WTC11 (cell line): ENCODE measurements at places on chromosomes 5 and 9.

- DNase-seq, result no peak
These were observed 42.0 kb downstream of the UBE2QL1 start for GRCh38 chr5:6490693-6491092.

- DNase-seq, result no peak
These were observed 17.0 kb downstream of the PTPDC1 start for GRCh38 chr9:94101162-94101853.

GRCh38 chr5:17314907-17315471, 97.6 kb downstream of the BASP1 start:
- DNase-seq, result no peak

GRCh38 chr9:130235558-130236435, 29.8 kb upstream of the HMCN2 start:
- peak; percentile 86 for DNase-seq

DNA sequence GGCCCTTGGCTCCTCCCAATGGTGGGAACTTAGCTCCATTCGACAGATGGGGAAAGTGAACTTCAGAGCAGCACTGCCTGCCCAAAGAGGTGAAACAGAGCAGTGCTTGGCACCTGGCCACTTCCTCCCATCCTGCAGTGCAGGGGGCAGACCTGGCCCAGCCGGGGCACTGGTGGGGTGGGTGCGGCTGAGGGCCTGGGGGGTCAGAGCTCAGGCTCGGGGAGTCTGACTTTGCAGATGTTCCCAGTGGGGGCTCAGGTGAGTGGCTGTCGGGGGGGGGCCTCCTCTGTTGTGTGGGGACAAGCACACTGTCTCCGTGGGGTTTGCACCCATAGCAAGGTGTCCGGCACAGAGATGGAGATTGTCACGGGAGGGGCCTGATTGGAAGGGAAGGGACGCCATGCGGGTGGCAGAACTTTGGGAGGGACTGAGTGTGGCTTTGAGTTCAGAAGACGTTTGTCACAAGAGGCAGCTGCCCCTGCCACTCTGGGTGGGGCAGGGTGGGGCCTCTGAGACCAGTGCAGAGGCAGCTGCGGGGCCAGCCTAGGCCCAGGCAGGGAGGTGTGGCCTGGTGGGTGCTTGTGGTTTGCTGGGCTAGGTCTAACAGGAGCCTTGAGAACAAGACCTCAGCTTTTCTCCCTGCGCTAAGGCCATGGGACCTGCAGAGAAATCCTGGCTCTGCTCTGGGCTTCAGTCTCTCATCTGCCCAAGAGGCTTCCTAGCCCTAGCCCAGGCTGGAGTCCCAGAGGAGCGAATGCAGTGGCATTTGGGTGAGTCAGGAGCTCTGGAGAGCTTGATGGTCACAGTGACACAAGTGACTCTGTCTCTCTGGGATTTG, 2.5 kb downstream of the MYMK start:
- DNase-seq, result no peak

DNA sequence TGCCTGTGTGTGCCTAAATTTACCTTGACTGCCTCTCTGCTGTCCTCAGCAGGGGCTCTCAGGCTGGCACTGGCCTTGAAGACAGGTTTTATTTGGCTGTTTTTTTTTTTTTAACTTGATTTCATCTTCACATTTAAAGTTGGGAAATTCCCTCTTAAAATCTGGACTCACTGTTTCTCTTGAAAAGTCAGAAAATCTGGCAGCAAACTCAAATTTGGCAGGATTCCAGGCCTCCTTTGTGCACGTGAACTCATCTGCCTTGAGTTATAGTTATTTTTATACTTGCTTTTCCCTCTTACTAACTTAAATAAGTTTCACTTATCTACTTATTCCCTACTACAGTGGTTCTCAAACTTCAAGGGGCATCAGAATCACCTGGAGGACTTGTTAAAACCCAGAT, 118.4 kb upstream of the MAP3K1 start:
- no peak for DNase-seq

GRCh38 chr9:95505717-95506427, 10.9 kb downstream of the PTCH1 start:
- DNase-seq, result peak; percentile 66
